ENCODE measurements at places on chromosomes 3 and 15. TPM values are rescaled to one million over a fixed set of nuclear protein-coding genes. Genes with fewer than 3 reads are reported as not detected.

TMEM42 gene
- total RNA-seq, result 18.1 TPM

DAZL gene
- total RNA-seq, result not detected

CCR9 gene
- not detected for total RNA-seq

GPR27 gene
- total RNA-seq, result 2.3 TPM

RTP4 gene
- 2.0 TPM for total RNA-seq

CFAP91 gene
- 21.5 TPM for total RNA-seq

LRRC15 gene
- 0.26 TPM for total RNA-seq

GRCh38 chr3:104561324-104561723 lies 805.4 kb upstream of the ALCAM start:
- H3K27ac ChIP-seq, result no peak overlapping the region
- no peak for DNase-seq
- no peak overlapping the region for H3K4me3 ChIP-seq
- no peaks in the 10 kb centered on the region for H3K27me3 ChIP-seq
- no peaks in the 10 kb centered on the region for H3K36me3 ChIP-seq

- H3K27me3 ChIP-seq, result no peaks in the 10 kb centered on the region
- peaks cover 18% of the 10 kb centered on the region for H3K4me1 ChIP-seq
- H3K27ac ChIP-seq, result peak overlapping the region; percentile 94
- peak overlapping the region; percentile 49 for H3K4me3 ChIP-seq
- no peak for DNase-seq
Observed at GRCh38 chr3:170180079-170180907, 1.2 kb downstream of the PHC3 start.

GRCh38 chr3:67489816-67490215 lies 164.6 kb downstream of the SUCLG2 start:
- H3K36me3 ChIP-seq, result no peaks in the 10 kb centered on the region
- H3K4me1 ChIP-seq, result peaks cover 19% of the 10 kb centered on the region
- DNase-seq, result no peak
- H3K27me3 ChIP-seq, result no peaks in the 10 kb centered on the region

DNA sequence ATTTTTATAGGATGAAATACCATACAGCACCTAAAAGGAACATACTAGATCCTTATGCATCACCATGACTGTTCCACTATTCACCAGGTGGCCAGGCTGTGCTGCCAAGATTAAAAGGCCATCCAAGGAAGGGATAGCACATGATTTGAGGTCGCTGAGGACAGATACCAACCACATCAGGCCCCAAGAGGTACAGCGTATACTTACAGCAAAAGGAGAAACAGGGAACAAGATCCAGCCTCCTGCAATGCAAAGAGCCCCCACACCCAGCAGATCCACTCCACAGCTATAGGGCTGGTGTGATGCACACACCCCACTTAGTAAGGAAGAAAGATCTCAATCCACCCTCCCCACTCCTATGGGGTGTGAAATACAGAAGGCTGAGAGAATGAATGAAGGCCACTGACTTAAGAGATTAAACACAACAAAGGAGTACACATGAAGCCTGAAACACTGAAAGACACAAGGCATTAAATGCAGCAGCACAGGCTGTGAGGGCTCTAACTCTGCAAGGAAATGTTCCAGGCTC lies 32.0 kb upstream of the ZNF445 start:
- peaks cover 30% of the 10 kb centered on the region for H3K4me1 ChIP-seq
- H3K4me3 ChIP-seq, result peak overlapping the region; percentile 67
- peak overlapping the region; percentile 92 for H3K27ac ChIP-seq
- H3K27me3 ChIP-seq, result no peaks in the 10 kb centered on the region

- no peaks in the 10 kb centered on the region for H3K27me3 ChIP-seq
- DNase-seq, result no peak
- no peaks in the 10 kb centered on the region for H3K4me1 ChIP-seq
Observed at GRCh38 chr3:76841747-76842146, 198.2 kb upstream of the ROBO2 start.

DNA sequence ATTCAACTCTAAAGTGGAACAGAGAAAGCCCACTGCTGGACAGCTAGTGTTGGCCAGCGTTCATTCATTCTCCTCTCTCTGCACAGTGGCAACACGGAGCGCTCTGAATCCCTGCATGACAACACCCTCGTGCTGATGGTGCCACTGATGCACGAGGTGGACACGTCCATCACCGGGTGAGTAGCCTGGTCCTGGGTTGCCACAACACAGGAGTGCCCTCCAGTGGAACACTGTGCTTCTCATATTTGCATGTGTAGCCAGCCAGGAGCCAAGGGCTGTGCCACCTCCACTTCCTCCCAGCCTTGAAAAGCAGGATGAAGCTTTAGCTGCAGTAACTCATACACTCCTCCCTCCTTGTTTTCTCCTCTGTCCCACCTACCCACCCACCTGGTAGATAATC lies 120.0 kb upstream of the CTDSPL start:
- H3K4me3 ChIP-seq, result no peak overlapping the region
- no peak overlapping the region for H3K27ac ChIP-seq
- DNase-seq, result peak; percentile 70
- H3K4me1 ChIP-seq, result no peaks in the 10 kb centered on the region
- no peaks in the 10 kb centered on the region for H3K27me3 ChIP-seq

DNA sequence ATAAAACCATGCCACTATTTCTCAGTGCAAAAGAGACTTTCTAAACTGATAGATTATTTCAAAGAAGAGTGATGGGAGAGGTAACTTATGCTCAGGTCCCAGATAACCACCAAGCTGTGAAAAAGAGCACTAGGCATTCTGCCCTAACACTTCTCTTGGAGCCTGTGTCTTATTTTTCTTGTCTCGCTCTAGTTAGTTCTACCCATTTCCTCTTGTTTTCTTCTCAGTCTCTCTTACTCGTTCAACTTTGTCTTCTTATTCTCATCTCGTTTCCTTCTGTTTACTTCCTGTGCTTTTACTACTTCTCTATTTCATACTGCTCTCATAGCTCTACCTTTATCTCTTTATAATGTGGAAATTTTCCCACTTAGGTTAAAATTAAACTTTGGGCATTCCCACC lies 91.8 kb upstream of the CGNL1 start:
- H3K27me3 ChIP-seq, result no peaks in the 10 kb centered on the region
- no peak overlapping the region for H3K27ac ChIP-seq
- DNase-seq, result no peak
- peaks cover 5% of the 10 kb centered on the region for H3K36me3 ChIP-seq
- no peaks in the 10 kb centered on the region for H3K4me1 ChIP-seq

GRCh38 chr15:28914483-28915023 lies 28.8 kb downstream of the APBA2 start:
- peaks cover 6% of the 10 kb centered on the region for H3K4me1 ChIP-seq
- H3K27me3 ChIP-seq, result no peaks in the 10 kb centered on the region
- no peak overlapping the region for H3K4me3 ChIP-seq
